Suprapubic skin (tissue), 4 donors: ENCODE measurements at places on chromosomes 7 and 10. TPM values are rescaled to one million over a fixed set of nuclear protein-coding genes. Genes with fewer than 3 reads are reported as not detected.

GRCh38 chr10:119237722-119238436, 30.5 kb downstream of the GRK5 start:
- H3K27me3 ChIP-seq: no peaks in the 10 kb centered on the region
- no peak for DNase-seq
- H3K4me1 ChIP-seq: peaks cover 11% of the 10 kb centered on the region
- no peak overlapping the region for H3K27ac ChIP-seq
- H3K36me3 ChIP-seq: no peaks in the 10 kb centered on the region
- no peak overlapping the region for H3K4me3 ChIP-seq

DNA sequence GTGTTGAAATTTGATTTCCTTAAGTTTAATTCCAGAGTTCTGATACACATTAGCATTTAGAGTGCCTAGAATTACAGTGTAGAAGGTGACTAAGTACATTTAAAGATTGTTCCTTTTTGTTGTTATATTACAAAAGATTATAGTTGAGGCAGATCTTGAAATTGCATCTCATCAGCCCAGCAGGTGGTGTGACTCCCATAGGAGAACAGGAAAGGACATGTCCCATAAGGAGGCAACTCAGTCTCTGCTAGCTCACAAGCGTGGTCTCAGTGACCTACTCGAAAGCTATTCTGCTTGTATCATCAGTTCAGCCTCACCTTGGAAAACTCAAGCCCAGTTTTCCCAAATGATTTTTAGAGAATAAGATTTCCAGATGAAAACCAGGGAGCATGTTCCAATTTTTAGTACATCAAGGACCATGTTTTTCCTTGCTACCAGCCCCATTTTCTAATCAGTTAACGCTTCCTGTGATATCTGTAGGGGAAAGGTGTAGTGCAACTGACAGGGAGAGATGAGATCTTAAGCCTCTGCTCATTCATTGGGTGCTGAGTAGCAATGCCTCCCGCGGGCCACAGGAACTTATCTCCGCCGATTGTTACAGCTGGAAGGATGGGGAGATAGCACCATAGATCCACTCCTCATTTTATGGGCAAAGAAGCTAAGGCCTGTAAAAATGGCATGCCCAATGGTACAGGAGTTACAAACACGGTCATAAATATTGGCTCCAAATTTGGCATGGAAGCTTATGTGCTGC, 1.1 kb upstream of the GNAI1 start:
- H3K4me1 ChIP-seq: peaks cover 33% of the 10 kb centered on the region
- no peaks in the 10 kb centered on the region for H3K27me3 ChIP-seq
- DNase-seq: no peak
- peak overlapping the region; percentile 93 for H3K4me3 ChIP-seq
- peak overlapping the region; percentile 96 for H3K27ac ChIP-seq

GRCh38 chr10:15222511-15222910, 54.0 kb upstream of the NMT2 start:
- no peak overlapping the region for H3K4me3 ChIP-seq
- no peaks in the 10 kb centered on the region for H3K4me1 ChIP-seq
- H3K36me3 ChIP-seq: no peaks in the 10 kb centered on the region
- H3K27ac ChIP-seq: no peak overlapping the region

The CALML3 gene
- total RNA-seq: 296 TPM
